ENCODE measurements at places on chromosomes 12 and 14. TPM values are rescaled to one million over a fixed set of nuclear protein-coding genes. Genes with fewer than 3 reads are reported as not detected.

- DNase-seq, result no peak
These were observed 795 bp downstream of the LMBR1L start for GRCh38 chr12:49109641-49110463.

GRCh38 chr14:36450550-36450949, 69.5 kb downstream of the NKX2-1 start:
- DNase-seq, result no peak

Gene KCNJ8
- 1.1 TPM for total RNA-seq

Gene CCDC177
- not detected for total RNA-seq

DNA sequence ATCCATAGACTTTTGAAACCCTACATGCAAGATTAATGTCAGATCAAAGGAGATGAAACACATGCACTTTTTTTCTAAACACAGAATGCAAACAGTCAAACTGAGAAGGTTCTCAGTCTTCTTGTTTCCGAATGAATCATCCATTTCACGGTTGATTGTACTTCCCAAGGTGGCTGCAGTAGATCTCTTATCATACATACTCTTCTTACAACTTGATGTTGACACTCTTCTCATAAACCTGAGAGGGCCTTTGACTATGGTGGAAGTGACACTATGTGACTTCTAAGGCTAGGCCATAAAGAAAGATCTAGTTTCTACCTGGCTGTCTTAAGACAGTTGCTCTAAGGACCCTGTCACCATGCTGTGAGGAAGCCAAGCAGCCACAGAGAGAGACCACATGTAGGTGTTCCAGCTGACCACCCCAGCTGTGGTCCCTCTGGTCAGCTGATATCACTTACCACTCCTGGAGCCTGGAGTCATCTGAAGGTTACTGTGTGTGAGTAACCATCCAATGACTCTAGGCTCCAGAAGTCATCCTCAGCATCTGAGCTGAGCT, 67.2 kb upstream of the HMGA2 start:
- DNase-seq, result no peak

GRCh38 chr12:65490250-65490649, 211.8 kb downstream of the MSRB3 start:
- DNase-seq, result no peak

Gene LRFN5
- 0.67 TPM for total RNA-seq

Gene RAPGEF3
- total RNA-seq, result 39.3 TPM

DNA sequence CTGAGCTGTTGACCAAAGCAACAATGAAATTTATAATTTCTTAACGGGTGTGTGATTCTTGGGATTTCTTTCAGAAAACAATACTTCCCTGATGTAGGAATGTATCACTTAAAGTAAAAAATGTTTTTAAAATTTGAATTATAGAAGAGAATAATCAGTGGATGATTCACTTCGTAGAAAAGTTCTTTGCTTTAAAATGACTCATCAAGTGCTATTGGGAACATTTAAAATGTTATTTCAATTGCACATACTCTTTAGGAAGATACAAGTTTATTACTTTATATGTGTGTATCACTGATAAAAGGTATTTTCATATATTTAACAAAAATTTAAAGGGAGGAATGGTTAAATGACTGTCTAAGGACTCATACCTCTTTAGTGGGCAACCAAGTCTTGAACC, 155.3 kb downstream of the PDE3A start:
- no peak for DNase-seq

- DNase-seq, result no peak
These were observed 152.2 kb downstream of the BCL11B start for GRCh38 chr14:99119554-99120525.

Gene CCDC197
- not detected for total RNA-seq

GRCh38 chr12:52230364-52231281, 2.4 kb upstream of the KRT7 start:
- no peak for DNase-seq

- no peak for DNase-seq
These were observed 234.4 kb downstream of the SEC23A start for GRCh38 chr14:38868399-38869290.

Gene TMEM132C
- total RNA-seq, result 0.29 TPM

GRCh38 chr12:53298164-53298563, 1.3 kb upstream of the MYG1 start:
- DNase-seq, result no peak

DNA sequence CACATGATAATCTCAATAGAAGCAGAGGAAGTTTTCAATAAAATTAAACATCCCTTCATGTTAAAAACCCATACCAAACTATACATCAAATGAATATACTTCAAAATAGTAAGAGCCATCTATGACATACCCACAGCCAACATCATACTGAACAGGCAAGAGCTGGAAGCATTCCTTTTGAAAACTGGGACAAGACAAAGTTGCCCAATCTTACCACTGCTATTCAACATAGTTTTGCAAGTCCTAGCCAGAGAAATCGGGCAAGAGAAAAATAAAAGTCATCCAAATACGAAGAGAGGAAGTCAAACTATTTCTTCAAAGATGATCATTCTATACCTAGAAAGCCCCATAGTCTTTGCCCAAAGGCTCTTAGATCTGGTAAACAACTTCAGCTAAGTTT, 454.7 kb upstream of the PRICKLE1 start:
- DNase-seq, result no peak

DNA sequence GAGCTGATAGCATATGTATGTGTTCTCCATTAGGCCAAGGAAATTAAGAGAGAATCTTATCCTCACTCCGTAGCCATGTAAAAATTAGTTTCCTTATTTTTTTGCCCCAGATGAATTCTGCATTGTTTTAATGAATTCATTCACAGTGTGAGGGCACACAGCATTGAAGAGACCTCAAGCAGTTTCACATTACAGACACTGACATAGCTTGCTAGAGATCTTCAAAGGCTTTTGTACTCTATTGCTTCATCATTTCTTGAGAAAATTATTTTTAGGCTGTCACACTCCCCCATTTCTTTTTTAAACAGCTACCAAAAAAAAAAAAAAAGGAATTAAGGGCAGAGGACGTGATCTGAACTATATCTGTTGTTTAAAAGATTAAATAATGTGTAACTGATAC, 251.1 kb downstream of the BCAT1 start:
- no peak for DNase-seq

GRCh38 chr12:11568155-11568761, 81.2 kb upstream of the ETV6 start:
- no peak for DNase-seq

DNA sequence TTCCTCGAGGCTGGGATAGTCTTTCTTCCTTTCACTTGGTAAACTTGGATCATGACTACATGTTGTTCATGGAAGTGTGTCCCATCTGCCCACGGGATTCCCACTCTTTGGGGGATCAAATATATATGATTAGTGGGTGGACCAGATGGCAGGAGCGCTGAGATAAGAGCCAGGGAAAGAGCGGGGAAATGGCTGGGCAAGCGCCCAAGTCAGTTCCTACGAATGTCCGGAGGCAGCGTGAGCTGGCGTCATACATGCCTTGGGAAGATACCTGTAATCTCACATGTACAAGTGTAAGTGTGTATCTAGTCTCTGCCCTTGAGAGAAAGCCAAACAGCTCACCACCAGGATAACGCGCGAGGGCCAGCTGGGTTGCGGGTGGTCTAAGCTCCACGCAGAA, 62.3 kb downstream of the FZD10 start:
- no peak for DNase-seq

All from esophagus squamous epithelium (tissue), 5 donors.